ENCODE measurements at places on chromosomes 11 and 22. TPM values are rescaled to one million over a fixed set of nuclear protein-coding genes. Genes with fewer than 3 reads are reported as not detected.

Gene MAP6
- not detected for polyA plus RNA-seq

Gene PGA4
- polyA plus RNA-seq: 5.4 TPM

Gene KDM4E
- not detected for polyA plus RNA-seq

Gene POU2AF3
- polyA plus RNA-seq: 6.5 TPM

Gene LZTR1
- 30.5 TPM for polyA plus RNA-seq

Gene OR8B12
- polyA plus RNA-seq: not detected

Data from small intestine (tissue), 16 donors.